Ammon's horn (tissue), 1 donor: ENCODE measurements at places on chromosomes 3 and 15.

DNA sequence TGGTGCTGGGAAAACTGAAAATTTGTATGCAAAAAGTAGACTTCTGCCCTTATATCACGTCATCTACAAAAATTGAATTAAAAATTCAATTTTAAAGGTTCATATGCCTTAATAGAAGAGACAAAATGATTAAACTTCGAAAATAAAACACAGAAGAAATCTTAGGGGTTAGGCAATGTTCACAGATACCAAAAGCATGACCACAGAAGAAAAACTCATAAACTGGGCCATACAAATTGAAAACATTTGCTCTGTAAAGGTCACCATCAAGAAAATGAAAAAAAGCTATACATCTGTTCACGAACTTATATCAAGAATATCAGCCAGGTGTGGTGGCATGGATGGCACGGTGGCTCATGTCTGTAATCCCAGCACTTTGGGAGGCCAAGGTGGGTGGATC is 245.1 kb downstream of the PCCB start:
- no peak for DNase-seq

DNA sequence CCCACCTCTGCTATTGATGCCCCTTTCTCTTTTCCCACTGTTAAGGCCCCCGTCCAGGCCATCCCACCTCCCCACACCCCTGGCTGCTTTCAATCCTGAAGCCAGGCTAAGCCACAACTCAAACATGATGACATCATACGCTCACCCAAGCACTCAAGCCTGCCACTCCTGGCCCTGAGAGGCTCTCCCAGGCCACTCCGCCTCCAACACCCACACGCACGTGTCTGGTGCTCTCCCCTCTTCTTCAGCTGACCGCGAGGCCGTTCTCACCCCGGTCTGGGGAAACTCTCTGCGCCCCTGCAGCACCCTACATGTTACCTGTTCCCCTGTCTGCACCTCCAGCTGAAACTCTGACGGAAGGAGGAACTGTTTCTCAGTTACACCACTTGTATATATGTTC is 6.2 kb downstream of the ZXDC start:
- no peak for DNase-seq

- DNase-seq = no peak
Observed at GRCh38 chr3:105533960-105534359, 167.3 kb downstream of the ALCAM start.

GRCh38 chr3:57992452-57993213 is 15.6 kb upstream of the FLNB start:
- DNase-seq = no peak

DNA sequence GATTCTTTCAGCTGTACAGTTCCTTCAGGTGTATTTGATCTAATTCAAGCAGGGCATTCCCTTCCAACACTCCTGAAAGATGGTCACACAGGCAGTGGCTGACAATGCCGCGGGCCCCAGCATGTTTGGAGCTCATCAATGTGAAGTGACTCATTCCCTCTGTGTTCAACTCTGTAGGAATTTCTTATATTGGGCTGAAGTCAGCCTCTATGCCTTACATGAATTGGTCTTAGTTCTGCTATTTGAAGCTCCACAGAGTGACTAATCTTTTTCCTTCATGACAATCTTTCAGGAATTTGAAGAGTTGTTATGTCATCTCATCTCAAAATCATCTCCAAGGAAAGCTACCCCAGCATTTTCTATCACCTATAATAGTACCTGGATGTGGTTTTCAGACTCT is 142.5 kb upstream of the C2CD4B start:
- no peak for DNase-seq

GRCh38 chr15:67794832-67795574 is 30.3 kb upstream of the SKOR1 start:
- DNase-seq = no peak

DNA sequence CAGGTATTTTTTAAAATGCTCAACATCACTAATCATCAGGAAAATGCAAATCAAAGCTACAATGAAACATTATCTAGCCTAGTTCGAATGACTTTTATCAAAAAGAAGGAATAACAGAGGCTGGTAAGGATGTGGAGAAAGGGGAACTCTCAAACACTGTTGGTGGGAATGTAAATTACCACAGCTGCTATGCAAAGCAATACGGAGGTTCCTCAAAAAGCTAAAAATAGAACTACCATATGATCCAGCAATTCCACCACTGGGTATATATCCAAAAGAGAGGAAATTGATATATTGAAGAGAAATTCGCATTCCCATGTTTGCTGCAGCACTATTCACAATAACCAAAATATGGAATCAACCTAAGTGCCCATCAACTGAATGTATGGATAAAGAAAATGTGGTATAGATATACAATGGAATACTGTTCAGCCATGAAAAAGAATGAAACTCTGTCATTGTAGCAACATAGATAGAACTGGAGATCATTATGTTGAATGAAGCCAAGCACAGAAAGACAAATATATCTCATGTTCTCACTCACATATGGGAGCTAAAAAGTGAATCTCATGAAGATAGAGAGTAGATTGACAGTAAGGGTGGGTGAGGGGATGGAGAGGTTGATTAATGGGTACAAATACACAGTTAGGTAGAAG is 19.7 kb upstream of the CLN6 start:
- no peak for DNase-seq
